OCI-LY7 (cell line): ENCODE measurements at places on chromosomes 5 and 9. TPM values are rescaled to one million over a fixed set of nuclear protein-coding genes. Genes with fewer than 3 reads are reported as not detected.

Gene C9
- not detected in 2 replicates for total RNA-seq

Gene MAMDC2
- total RNA-seq: not detected in 2 replicates

Gene NDOR1
- 61.3 and 61.9 TPM in 2 replicates for total RNA-seq

Gene LCN9
- total RNA-seq: not detected in 2 replicates

Gene ACTBL2
- not detected in 2 replicates for total RNA-seq

Gene PHYHD1
- 132 and 150 TPM in 2 replicates for total RNA-seq

Gene GKAP1
- 8.6 and 12.4 TPM in 2 replicates for total RNA-seq

Gene TGFBR1
- 36.7 and 43.6 TPM in 2 replicates for total RNA-seq

Gene NINJ1
- total RNA-seq: 18.1 and 18.3 TPM in 2 replicates

Gene DCANP1
- total RNA-seq: not detected in 2 replicates

Gene PCDHGA5
- 4.6 and 4.9 TPM in 2 replicates for total RNA-seq

Gene NEUROG1
- not detected in 2 replicates for total RNA-seq

GRCh38 chr9:86602715-86603114 is 248.5 kb upstream of the TUT7 start:
- DNase-seq: no peak

GRCh38 chr5:175672976-175673648 is 15.2 kb downstream of the HRH2 start:
- no peak for DNase-seq

DNA sequence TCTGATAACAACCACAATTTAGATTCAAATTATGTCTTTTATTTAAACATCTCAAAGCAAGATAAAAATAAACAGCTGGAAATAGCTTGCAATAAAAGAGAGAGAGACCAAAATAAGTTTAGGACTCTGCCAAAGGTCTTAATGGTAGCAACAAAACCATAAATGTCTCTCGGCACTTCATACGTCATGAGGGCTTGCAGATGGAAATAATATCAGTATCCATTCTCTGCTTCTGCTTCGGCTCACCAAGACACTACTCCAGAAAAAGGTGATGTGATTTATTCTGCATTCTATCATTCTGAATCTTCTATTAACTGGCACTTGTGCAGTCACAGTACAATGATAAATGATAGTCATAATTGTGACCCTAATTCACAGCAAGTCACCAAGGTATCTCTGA is 56.1 kb downstream of the EBF1 start:
- DNase-seq: no peak

GRCh38 chr9:13929013-13929412 is 384.9 kb downstream of the NFIB start:
- DNase-seq: no peak

DNA sequence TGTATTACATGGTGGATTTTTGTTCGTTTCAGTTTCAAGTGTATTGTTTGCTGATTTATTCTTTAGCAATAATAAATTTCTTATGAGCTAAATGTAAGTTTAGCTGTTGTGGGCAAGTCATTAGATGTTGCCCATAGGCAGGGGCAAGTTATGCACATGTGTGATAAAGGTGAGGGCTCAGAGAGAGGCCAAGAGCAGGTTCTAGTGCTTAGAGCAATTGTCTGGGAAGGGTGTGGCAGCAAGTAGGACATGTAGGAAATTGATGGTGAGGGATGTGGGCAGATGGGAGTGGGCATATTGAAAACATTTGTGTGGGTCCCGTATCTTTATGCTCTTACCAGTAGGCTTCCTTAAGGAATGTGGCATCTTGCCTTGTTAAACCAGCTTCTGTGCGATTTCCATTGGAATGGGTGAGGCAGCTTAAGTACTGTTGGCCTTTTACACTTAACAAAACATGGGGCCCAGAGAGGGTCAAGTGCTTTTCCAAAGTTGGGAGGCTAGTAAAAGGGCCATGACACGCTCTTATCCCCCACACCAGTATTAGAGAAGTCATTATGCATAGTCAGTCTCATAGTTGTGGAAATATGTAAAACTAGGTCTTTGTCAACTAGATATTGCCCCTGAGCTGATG is 60.6 kb downstream of the KDM4C start:
- no peak for DNase-seq

DNA sequence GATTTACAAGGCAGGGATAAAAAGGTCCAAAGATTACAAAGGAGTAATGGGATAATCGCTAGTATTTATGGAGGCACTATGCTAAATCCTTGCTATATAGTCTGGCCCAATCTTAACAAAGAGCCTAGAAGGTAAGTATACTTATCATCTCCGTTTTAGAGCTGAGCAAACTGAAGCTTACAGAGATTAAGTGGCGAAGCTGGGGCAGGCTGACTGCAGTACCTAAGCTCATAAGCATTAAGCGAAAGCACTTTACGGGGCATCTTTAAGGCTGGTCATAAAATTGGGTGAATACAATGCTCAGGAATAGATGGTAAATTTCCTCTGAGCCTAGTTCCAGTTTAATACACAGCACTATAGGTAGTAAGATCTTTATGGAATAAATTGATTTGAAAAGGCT is 30.0 kb upstream of the ZNF366 start:
- no peak for DNase-seq

DNA sequence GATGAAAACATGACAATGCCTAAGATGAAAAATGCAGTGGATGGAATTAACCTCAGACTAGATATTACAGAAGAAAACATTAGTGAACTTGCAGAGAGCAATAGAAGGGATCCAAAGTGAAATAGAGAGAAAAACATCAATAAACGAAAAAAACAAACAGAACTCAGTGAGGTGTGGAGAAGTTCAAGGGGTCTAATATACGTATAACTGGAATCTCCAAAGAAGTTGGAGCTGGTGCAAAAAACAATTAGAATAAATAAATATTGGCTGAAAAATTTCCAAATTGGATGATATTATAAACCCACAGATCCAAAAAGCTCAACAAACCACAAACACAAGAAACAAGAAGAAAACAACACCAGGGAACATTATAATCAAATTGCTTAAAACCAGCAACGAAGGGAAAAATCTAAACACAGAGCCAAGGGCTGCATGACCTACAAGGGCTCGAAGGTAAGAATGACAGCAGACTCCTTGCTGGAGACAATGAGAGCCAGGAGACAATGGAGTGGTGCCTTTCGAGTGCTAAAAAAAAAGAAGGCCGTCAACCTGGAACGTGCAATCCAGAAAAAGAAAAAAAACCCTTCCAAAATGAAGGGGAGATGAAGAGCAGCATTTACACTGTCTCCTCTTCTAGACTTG is 11.8 kb downstream of the FAM163B start:
- peak; percentile 58 for DNase-seq

GRCh38 chr5:107484281-107484680 is 186.5 kb downstream of the EFNA5 start:
- DNase-seq: no peak

DNA sequence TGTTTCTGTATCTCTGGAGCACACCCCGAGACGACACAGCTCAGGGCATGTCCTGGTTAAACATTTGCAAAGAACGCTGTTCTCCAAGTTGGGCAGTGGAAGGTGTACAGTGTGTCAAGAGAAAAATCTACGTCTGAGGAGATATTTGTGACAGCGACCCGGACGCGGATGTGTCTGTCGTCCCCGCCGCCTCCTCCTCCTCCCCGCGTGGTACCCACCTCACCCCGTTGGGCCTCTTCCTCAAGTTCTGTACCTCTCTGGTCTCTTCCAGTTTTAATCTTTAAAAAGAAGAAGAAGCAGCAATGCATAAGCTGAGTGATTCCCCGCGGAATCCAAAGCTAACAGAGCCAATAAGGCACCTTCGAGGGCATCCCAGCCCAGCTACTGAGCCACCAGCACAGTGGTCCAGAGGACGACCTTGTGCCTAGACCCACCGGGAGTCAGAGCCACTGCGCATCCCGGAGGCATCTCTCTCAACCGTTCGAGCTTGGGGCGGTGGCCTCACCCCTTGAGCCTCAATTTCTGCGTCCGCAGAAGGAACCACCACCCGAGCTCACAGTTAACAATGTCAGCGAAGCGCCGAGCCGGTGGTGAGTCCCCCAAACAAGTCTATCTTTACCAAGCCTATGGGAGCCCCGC is 467 bp downstream of the C9orf78 start:
- DNase-seq: peak; percentile 33

GRCh38 chr9:5719100-5719926 is 90.4 kb downstream of the RIC1 start:
- no peak for DNase-seq

DNA sequence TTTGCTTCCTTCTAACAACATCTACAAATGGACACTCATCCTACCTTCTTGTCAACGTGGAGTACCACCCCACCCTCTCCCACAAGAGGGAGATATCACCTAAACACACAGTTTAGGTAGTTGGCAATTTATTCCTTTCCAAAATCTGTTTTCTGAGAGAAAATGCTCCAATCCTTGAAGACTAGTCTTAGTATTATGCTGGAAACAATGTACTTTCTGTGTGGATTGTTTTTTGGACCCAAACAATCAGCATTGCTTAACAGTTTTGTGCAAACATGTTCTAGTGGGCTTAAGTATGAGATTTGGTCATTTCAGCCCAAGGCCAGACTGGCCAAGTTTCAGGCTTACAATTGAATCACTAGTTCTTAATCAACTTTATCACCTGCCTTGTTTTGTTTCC is 359.1 kb downstream of the ARHGEF28 start:
- no peak for DNase-seq

DNA sequence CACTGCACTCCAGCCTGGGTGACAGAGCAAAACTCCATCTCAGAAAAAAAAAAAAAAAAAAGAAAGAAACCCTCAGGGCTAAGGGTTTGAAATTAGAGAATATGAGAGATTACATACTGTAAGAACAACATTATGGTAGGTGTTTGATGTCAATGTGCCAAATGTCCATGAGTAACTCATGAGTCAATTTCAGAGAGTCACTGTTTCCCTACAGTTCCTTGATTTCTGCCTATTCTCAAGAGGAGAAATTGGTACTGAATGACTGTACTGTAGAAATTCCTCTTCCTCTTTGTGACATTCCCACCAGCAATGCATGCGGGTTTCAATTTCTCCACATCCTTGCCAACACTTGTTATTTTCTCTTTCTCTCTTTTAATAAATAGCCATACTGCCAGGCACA is 35.2 kb downstream of the MARVELD2 start:
- DNase-seq: no peak

DNA sequence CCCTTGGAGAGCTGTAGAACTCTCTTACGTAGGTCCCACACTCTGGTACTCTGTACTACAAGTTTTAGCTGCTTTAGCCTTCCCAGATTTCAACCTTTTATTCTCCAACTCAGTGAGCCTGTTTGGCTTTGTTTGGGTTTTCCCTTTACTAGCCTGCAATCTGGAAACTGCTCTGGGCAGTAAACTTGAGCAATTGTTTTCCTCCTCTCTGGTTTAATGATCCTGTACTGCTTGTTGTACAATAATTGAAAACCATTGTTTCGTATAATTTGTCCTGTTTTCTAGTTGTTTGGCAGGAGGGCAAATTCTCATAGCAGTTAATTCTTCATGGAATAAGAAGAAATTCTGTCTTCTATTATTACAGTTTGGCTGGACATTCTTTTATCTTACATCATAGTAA is 62.8 kb upstream of the TLX3 start:
- DNase-seq: no peak

DNA sequence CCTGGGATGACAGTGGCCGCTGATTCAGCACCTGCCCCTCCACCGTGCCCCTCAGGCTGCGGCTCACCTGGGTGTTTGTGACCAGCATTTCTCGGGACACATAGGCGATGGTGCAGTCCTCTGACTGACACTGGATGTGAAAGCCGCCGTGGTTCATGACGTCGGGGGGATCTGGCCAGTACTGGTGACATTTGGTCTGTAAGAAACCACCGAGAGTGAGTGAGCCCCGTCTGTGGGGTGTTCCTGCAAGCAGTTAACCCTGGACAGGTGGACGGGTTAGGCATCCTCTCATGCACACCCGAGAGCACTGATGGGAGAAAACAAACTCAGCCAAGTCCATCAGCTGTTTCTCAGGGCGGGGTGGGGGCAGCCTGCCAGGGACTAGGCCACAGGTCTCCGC is 62.5 kb upstream of the EPB41L4B start:
- no peak for DNase-seq

GRCh38 chr9:132516911-132517310 is 65.5 kb upstream of the BARHL1 start:
- DNase-seq: no peak

DNA sequence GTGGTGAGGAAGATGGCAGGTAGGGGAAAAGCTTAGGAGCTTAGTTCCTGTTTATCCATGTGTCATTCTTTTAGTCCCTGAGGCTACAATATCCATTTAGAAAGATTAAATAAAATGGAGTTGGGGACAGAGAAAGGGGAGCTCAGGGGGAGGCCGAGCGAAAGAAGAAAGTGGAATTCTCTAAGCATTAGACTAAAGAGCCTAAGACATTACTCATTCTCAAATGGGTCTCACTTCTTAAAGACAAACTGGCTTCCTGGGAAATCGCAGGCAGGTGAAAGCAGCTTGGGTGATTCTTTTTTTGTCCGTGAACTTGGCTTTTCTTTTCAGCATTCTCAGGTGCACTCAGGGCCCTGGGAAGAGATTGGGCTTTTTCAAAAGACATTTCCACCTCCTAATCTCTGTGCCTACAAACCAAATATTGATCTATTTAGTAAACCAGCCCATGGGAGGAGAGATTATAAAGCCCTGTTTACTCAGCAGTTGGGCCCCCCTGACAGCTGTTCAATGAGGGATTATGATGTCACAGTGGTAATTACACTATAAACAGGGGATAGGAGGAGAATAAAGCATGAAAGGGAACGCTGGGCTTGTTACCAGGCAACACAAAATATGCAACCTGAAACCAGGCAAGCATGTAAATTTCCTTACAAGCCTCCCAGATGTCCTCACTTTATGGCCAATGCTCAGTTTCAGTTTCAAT is 584.0 kb downstream of the ACTL7B start:
- no peak for DNase-seq

- DNase-seq: no peak
These were observed 6.8 kb downstream of the EPB41L4B start for GRCh38 chr9:109314011-109314531.
